ENCODE measurements at places on chromosomes 2 and 18. TPM values are rescaled to one million over a fixed set of nuclear protein-coding genes. Genes with fewer than 3 reads are reported as not detected.

Gene SLC23A3
- total RNA-seq = 0.33 TPM

Gene CFAP221
- 0.97 TPM for total RNA-seq

- no peak for DNase-seq
Measured at GRCh38 chr18:66150650-66151049, 399.8 kb downstream of the CDH7 start.

DNA sequence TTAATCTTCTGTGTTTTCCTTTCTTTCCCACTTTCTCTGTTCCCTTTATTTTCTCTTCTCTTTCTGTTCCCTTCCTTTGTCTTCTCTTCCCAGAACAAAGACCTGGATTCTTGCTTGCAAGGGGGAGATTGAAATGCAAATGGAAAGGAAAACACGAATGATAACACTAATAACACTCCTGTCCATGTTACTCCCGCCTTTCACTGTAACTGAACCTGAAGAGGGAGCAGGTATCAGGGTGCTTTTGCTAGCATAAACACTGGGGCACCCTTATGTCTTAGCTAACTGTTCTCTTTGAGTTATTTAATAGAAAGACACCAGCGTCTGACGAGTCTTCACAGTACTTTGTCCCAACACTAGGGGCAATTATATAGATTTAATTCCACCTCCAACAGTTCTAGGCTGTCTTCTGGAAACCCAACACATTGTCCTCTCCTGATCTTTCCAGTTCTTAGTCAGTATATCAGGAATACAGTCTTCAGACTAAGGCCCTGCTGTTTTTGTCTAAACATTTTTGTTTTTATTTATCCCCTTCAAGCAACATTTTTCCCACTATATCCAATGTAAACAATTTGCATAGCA, 99.2 kb downstream of the PTPRM start:
- no peak for DNase-seq

GRCh38 chr18:66005831-66006588, 255.2 kb downstream of the CDH7 start:
- DNase-seq = no peak

GRCh38 chr18:40186677-40187076, 1768.4 kb upstream of the PIK3C3 start:
- no peak for DNase-seq

- DNase-seq = no peak
Measured at GRCh38 chr2:128661311-128661710, 342.6 kb upstream of the HS6ST1 start.
